ENCODE measurements at places on chromosomes 1 and 21.

DNA sequence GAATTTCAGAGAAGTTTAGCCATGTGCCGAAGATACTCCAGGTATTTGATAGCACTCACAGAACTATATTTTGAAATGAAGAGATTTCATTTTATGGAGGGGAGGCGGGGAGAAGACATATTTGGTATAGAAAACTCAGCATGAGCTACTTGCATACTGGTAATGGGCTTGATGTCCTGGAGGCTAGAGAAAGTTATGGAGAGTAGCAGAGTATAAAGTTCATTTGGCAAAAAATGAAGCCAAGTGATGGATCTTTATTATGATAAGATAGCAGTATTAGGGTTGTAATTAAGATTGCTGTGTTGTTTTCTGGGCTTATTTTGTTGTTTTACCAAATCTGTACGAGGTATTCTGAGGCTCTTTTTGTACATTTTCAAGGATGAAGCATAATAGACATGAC, 72.0 kb downstream of the RPS6KC1 start:
- DNase-seq = no peak

- DNase-seq = no peak
Observed at GRCh38 chr1:233681285-233681684, 67.4 kb downstream of the KCNK1 start.

GRCh38 chr1:239943761-239944160, 147.9 kb upstream of the FMN2 start:
- DNase-seq = no peak

DNA sequence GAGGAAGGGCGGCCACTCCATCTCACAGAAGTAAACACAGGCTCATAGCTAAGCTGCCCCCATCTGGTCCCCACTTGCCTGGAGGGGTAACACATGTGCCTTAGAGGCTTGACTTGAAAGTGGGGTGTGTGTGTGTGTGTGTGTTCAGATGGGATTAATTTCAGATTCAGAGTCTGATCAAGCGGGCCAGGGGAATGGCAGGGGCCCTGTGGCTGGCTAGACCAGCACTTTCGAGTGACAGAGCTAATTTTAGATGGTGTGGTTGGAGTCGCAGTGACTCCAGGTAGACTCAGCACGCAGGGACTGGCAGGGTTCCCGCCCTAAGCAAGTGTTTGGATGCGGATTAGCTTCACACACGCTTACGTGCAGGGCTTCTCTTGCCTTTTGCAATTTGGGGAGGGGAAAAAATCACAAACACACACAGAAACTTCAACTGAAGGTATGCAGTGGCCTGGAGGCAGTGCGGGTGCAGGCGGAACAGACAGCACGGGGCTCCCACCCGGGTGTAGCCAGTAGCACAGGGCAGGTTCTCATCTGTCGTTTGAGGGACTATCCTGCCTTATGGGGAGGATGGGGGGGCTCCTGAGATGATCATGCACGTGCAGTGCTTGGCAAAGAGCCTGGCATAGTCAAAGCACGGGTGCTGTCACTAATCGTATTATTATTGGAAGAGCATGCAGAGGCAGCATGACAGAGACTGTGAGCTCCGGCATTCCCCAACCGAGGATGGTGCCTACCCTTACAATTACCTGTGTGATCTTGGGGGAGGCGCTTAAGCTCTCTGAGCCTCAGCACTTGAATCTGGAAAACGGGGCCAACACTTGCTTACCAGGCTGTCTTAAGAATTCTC, 1.3 kb downstream of the EDN2 start:
- no peak for DNase-seq

- DNase-seq = no peak
Observed at GRCh38 chr1:107941531-107941930, 23.4 kb downstream of the VAV3 start.

- DNase-seq = no peak
Observed at GRCh38 chr1:228687587-228687986, 47.7 kb upstream of the RHOU start.

DNA sequence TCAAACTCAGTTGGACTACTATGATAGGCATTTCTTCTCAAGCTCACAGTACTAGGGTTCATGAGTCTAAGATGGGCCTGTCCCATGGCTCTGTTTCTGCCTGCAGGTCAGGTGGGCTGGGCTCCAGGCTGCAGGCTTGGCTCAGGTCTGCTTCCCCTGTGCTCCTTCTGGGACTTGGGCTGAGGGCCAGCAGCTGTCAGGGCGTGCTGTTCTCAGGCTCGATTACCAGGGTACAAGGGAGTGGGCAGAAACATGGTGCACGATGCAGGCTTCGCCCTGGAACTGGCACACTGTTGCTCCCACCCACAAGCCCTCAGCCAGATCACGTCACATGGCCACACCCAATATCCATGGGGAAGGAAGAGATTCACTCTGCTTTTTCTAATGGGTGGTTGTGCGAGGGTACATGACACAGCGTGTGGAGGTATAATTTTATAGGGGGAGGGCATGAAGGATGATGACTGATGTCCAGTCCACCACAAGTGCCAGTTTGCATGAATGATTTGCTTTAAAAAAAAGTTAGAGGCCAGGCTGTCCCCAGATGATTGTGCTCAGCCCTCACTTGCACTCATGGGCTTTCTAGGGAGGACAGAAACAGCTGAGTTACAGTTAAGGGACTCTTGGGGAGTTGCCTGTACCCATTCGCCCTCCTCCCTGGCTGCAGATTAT, 118.0 kb downstream of the ACTL8 start:
- DNase-seq = no peak

GRCh38 chr1:59025898-59026426, 242.1 kb upstream of the JUN start:
- DNase-seq = no peak

DNA sequence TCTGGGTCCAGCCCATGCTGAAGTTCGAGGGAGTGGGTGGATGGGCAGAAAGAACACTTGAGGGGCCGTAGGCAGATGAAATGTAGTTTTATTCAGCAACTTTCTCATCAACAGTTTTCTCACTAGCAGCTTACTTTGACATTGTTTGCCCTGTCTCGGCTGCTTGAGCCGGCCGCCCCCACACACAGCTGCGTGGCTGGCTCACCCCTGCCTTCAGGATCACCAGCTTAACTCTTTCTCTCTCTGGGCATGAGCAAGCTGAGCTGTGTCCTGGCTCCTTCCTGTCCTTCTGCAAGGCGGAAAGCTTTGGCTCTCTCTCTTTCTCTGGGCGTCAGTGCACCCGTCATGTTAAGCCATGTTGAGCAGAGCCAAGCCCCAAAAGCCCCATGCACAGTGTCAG, 104.4 kb upstream of the GNG12 start:
- DNase-seq = no peak

DNA sequence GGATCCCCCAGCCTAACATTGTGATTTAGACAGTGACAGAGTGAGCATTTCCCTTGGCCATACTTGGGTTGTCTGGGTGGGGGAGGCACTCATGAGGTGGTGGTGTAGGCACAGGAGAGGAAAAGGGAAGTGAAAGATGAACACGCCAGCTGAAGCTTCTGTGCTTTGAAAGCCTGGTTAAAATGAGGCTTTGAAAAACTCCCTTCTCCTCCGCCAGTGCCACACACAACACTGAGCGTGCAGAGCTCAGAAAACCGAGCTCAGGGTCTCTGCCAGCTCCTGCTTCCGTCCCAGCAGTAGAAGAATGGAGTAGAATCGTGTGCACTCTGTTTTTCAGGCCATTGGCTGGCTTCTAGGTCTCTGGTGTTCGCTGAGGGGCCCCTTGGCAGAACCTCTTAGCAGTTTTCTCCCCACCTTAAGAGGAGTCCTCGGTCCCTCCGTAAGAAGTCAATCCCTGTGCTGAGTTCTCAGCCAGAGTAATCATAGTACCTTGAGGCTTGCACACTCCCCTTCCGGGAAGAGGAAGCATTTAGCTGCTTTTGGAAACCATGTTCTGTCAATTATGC, 12.9 kb downstream of the PLEKHM2 start:
- no peak for DNase-seq

GRCh38 chr1:172999349-172999748, 51.4 kb downstream of the TNFSF18 start:
- no peak for DNase-seq

DNA sequence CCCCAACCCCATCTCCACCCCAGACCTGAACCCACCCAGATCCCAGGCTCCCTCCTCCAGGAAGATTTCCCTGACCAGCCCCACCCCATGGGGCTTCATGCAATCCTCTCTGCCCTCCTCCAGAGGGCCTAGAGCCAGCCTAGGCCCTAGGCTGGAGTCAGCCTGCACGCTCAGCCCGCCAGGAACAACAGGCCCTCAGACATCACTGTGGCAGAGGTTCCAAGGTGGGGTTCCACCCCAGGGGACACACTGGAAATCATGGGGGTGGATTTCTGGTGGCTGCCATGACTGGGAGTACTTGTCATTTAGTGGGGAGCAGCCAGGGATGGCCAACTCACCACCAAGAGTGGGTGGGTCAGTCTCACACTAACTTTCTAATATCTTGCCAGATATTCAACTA, 122.0 kb downstream of the GLIS1 start:
- DNase-seq = no peak

DNA sequence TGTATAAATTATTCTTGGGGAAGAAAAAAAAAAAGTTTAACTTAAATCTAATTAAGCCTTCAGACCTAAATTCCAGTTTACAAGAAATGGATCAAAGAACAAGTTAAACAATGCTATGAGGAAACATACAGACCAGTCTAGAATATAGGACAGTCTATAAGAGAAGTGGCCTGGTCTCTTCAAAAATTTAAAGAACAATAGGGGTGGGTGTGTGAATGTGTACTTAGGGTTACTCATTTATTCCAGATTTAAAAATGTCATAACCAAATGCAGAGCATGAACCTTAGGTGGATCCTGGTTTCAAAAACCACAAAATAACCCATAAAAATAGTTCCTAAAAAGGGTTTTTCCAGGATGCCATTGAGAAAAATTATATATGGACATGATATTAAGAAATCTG, 21.8 kb upstream of the SYNJ1 start:
- no peak for DNase-seq

Measured in NCI-H460 (cell line).